Activated naive CD4-positive, alpha-beta T cell treated with anti-CD3 and anti-CD28 coated beads for 36 hours (primary cell): ENCODE measurements at places on chromosomes 12 and 14. TPM values are rescaled to one million over a fixed set of nuclear protein-coding genes. Genes with fewer than 3 reads are reported as not detected.

The RND1 gene
- total RNA-seq, result 7.4 TPM

The CDKL1 gene
- 1.5 TPM for total RNA-seq

DNA sequence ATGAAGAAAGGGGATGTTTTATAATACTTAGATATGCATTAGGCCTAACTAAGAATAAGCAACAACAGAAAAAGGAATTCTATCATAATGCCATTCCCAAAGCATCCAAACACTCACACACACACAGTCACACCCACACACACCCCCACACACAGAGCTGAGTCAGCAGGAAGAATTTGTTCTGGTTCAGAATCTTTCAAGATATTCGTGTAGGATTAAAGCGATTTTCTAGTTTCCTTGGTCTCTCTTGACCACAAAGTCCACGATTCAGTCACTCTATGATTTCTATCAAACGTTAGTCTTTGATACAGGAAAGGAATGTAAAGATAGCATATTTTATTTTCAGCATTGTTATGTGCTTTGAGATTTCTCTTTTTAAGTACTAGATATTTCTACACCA lies 382.6 kb upstream of the DCN start:
- H3K27ac ChIP-seq, result no peak overlapping the region
- peaks cover 2% of the 10 kb centered on the region for H3K36me3 ChIP-seq
- peaks cover 24% of the 10 kb centered on the region for H3K4me1 ChIP-seq
- H3K27me3 ChIP-seq, result no peaks in the 10 kb centered on the region
- H3K4me3 ChIP-seq, result no peak overlapping the region

GRCh38 chr12:16552301-16552700 lies 53.7 kb downstream of the LMO3 start:
- H3K36me3 ChIP-seq, result no peaks in the 10 kb centered on the region
- no peak overlapping the region for H3K27ac ChIP-seq
- H3K27me3 ChIP-seq, result no peaks in the 10 kb centered on the region
- no peak overlapping the region for H3K4me3 ChIP-seq
- no peak for DNase-seq

DNA sequence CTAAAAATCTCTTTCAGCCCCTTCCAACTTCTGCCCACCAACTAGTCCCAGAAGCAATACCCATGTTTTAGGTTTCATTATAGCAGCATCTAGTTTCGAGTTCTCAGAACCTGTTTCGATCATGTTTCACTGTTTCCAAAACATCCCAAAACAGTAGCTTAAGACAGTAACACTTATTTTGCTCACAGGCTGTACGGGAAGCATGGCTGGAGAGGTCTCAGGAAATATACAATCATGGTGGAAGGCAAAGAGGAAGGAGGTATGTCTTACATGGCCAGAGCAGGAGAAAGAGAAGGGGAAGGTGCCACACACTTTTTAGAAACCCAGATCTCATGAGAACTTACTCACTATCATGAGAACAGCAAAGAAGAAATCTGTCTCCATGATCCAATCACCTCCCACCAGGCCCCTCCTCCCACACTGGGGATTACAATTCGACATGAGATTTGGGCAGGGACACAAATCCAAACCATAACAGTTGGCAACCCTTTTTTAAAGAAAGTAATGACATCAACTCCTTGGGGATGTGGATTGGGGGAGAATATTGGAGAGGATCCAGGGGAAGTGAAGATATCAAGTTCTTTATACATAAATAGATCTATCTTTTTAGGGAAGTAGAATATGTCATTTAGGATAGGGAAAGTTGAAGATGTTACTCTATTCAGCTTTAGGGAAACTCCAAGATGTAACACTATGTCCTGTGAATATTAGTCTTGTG lies 269.9 kb upstream of the PLEKHG7 start:
- no peak overlapping the region for H3K4me3 ChIP-seq
- H3K27ac ChIP-seq, result peak overlapping the region; percentile 76
- H3K4me1 ChIP-seq, result peaks cover 48% of the 10 kb centered on the region
- DNase-seq, result no peak

GRCh38 chr14:103627073-103628025 lies 1.7 kb upstream of the KLC1 start:
- no peaks in the 10 kb centered on the region for H3K36me3 ChIP-seq
- peak overlapping the region; percentile 86 for H3K4me3 ChIP-seq
- no peak overlapping the region for H3K27ac ChIP-seq
- H3K27me3 ChIP-seq, result no peaks in the 10 kb centered on the region

DNA sequence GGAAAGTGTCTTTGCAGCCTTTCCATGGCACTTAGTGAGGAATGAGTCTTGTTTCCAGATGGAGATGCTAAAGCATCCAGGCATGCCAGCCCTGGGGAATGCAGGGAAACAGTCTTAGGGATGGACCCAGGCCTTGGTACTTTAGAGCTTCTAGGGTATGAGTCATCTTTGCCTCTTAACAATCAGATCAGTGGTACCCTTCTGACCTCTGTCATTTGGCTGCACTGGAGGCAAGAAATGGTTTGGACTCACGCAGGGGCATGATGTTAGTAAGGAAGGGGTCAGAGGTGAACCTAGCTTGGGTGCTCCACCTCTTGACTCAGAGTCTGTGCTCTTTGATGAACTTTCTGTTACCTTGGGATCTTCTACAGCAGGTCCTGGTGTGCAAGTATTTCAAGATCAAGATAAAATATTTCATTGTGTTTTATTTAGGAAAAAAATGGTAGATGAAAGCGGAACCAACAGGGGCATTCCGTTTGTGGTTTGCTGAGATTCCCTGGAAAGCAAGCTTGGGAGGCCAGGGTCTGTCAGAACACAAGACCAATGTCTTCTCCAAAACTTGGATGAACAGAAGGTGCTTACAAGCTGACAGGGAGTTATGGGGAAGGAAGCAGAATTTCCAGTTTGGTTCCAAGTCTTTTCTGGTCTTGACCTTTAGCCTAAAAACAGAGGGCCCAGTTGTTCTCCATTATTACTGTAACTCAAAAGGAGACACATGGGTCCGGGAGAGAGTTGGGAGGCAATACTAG lies 216.2 kb downstream of the ZFP36L1 start:
- no peaks in the 10 kb centered on the region for H3K27me3 ChIP-seq
- no peaks in the 10 kb centered on the region for H3K4me1 ChIP-seq
- H3K4me3 ChIP-seq, result no peak overlapping the region
- no peak for DNase-seq
- H3K27ac ChIP-seq, result no peak overlapping the region
- no peaks in the 10 kb centered on the region for H3K36me3 ChIP-seq

GRCh38 chr12:112165624-112166023 lies 40.3 kb downstream of the TRAFD1 start:
- H3K27ac ChIP-seq, result no peak overlapping the region
- peaks cover 19% of the 10 kb centered on the region for H3K36me3 ChIP-seq
- no peak overlapping the region for H3K4me3 ChIP-seq
- DNase-seq, result no peak

GRCh38 chr14:49770212-49770817 lies 2.4 kb downstream of the KLHDC2 start:
- H3K27me3 ChIP-seq, result no peaks in the 10 kb centered on the region
- peaks cover 40% of the 10 kb centered on the region for H3K4me1 ChIP-seq
- H3K27ac ChIP-seq, result peak overlapping the region; percentile 40
- no peak overlapping the region for H3K4me3 ChIP-seq
- no peak for DNase-seq

GRCh38 chr12:98126637-98127335 lies 388.6 kb upstream of the TMPO start:
- no peak overlapping the region for H3K4me3 ChIP-seq
- no peaks in the 10 kb centered on the region for H3K4me1 ChIP-seq
- no peaks in the 10 kb centered on the region for H3K36me3 ChIP-seq
- no peak overlapping the region for H3K27ac ChIP-seq

DNA sequence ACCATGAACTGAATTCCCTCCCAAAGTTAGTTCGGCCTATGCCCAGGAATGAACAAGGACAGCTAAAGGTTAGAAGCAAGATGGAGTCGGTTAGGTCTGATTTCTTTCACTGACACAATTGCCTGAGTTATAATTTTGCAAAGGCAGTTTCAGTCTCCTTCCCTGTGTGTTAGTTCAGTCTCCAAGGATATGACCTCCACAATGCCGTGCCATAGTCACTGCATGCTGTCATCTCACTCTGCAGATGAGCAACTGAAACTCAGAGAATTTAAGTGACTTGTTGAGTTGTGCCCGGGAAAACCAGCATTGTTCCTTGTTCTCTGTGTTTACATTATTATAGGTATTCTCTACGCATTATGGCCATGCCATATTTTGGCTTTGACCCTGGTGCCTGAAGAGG lies 10.1 kb upstream of the SERPINA1 start:
- H3K27me3 ChIP-seq, result peaks cover 11% of the 10 kb centered on the region
- DNase-seq, result no peak
- no peak overlapping the region for H3K4me3 ChIP-seq
- no peaks in the 10 kb centered on the region for H3K36me3 ChIP-seq
- H3K27ac ChIP-seq, result no peak overlapping the region

GRCh38 chr14:55052269-55052930 lies 953 bp downstream of the MAPK1IP1L start:
- peaks cover 25% of the 10 kb centered on the region for H3K36me3 ChIP-seq
- DNase-seq, result peak; percentile 55
- H3K27me3 ChIP-seq, result no peaks in the 10 kb centered on the region
- H3K4me1 ChIP-seq, result peaks cover 44% of the 10 kb centered on the region

GRCh38 chr12:2562400-2562799 lies 232.4 kb upstream of the FKBP4 start:
- no peaks in the 10 kb centered on the region for H3K4me1 ChIP-seq
- no peaks in the 10 kb centered on the region for H3K36me3 ChIP-seq
- H3K4me3 ChIP-seq, result no peak overlapping the region
- no peak for DNase-seq

DNA sequence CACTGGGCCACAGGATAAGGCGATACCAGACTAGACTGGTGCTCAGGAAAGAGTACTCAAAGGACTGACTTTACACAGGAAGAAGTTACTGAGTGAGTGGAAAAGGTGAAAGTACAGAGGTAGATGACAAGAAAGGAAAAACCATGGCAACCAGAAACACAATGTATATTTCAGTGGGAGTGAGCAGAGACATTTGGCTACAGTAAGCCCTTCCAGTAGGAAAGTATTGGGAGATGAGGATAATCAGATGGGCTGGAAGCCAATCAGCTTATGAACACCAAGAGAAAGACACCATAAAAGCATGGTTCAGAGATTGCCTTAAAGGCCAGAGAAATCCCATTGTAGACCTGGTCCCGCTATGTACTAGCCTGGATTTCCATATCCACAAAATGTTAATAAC lies 51.6 kb downstream of the TMTC1 start:
- no peaks in the 10 kb centered on the region for H3K4me1 ChIP-seq
- no peak overlapping the region for H3K4me3 ChIP-seq
- no peaks in the 10 kb centered on the region for H3K27me3 ChIP-seq
- DNase-seq, result no peak
- H3K36me3 ChIP-seq, result no peaks in the 10 kb centered on the region
- no peak overlapping the region for H3K27ac ChIP-seq

The PSME1 gene
- total RNA-seq, result 406 TPM

DNA sequence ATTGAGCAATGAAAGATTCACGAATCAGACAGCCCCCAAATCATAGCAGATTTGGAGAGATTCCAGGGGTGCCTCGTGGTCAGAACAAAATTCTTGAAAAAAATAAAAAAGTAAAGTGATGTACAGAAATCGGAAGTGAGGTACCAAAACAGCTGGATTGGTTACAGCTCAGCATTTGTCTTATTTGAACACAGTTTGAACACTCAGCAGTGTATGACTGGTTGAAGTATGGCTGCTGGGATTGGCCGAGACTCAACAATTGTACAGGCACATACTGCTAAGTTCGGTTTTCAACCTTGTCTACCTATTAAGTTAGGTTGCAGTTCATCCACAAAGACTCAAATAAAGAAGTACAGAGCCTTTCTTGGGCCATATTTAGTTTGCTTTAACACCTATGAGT lies 865.4 kb upstream of the TMEM132C start:
- H3K4me3 ChIP-seq, result no peak overlapping the region
- peaks cover 7% of the 10 kb centered on the region for H3K27me3 ChIP-seq
- H3K36me3 ChIP-seq, result no peaks in the 10 kb centered on the region
- H3K27ac ChIP-seq, result no peak overlapping the region
- no peak for DNase-seq

GRCh38 chr14:46581036-46581671 lies 70.4 kb downstream of the RPL10L start:
- H3K36me3 ChIP-seq, result no peaks in the 10 kb centered on the region
- H3K27me3 ChIP-seq, result no peaks in the 10 kb centered on the region
- no peak overlapping the region for H3K4me3 ChIP-seq
- no peaks in the 10 kb centered on the region for H3K4me1 ChIP-seq

The C12orf56 gene
- not detected for total RNA-seq

DNA sequence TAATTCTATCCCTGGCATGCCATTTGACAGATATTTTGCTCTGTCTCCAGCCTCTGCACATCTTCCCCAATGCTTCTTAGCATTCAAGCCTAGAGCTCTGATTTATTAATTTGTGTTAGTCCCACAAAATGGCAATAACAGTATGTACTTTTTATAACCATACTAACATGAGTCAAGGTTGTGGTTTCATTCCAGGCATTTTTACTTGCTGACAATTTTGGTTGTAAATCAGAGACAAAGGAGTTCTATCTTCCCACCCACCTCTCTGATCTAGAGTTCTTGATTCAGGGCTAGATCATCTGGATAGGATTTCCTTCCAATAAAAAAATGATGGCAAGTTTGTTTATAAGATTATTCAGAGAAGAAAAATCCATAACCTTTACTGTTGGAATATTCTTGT lies 18.5 kb upstream of the CISTR start:
- H3K27ac ChIP-seq, result no peak overlapping the region
- H3K36me3 ChIP-seq, result no peaks in the 10 kb centered on the region
- H3K4me3 ChIP-seq, result no peak overlapping the region
- no peaks in the 10 kb centered on the region for H3K4me1 ChIP-seq
- DNase-seq, result no peak

- H3K4me1 ChIP-seq, result no peaks in the 10 kb centered on the region
- no peak overlapping the region for H3K4me3 ChIP-seq
Observed at GRCh38 chr14:73208390-73208789, 28.9 kb upstream of the PAPLN start.
